ENCODE measurements at places on chromosomes 11 and 22.

- no peak for DNase-seq
These were observed 33.2 kb upstream of the CECR2 start for GRCh38 chr22:17336061-17336460.

GRCh38 chr11:2105511-2105910 is 33.7 kb downstream of the IGF2 start:
- no peak for DNase-seq

GRCh38 chr11:58998480-58999290 is 59.4 kb downstream of the GLYATL1 start:
- DNase-seq = no peak

GRCh38 chr11:117861151-117862018 is 15.1 kb downstream of the FXYD6 start:
- no peak for DNase-seq

DNA sequence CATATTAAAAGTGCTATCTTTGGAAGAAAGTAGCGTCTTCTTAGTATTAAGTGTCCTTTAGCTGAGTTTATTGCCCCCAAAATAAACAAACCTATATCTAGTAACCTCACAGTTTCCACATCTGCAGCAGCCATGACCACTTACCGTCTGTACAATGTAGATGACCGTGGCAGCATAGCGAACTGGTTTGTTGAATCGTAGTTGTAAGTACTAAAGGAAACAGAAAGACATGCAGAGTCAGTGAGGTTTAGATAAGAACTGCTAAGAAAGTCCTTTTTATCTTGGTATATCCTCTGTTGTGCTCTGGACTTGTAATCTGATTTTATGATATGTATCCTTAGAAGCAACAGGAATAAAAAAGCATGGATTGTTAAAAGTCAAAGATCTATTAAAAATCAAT is 9.4 kb downstream of the SLC5A12 start:
- no peak for DNase-seq

DNA sequence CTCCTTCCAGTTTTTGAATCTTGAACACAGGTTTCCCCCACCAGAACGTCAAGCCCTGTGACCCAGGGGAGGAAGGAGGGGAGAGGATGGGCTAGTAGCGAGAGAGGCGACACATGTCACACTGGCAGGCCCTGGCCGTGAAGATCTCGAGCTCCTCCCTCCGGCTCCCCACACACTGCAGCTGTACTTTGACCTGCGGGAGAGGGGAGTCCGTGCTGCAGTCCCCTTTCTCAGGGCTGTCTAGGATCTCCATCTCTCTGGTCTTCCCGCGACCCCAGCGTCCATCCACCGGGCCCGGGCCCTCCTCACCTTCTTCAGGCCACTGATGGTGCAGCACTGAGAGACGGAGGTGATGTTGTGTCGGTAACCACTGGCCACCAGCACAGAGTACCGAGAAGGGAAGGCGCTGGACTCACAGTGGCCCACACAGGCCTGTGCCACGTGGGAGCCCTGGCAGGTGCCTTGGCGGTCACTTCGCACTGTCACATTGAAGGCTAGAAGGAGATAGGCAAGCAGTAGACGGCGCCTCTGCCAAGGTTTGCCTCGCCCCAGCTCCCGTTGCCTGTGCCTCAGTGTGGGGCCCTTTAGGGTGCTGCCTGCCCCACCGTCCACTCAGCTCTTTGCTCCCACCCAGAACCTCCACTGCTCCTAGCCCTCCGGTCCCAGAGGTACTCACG is 873 bp downstream of the GPHA2 start:
- DNase-seq = no peak

DNA sequence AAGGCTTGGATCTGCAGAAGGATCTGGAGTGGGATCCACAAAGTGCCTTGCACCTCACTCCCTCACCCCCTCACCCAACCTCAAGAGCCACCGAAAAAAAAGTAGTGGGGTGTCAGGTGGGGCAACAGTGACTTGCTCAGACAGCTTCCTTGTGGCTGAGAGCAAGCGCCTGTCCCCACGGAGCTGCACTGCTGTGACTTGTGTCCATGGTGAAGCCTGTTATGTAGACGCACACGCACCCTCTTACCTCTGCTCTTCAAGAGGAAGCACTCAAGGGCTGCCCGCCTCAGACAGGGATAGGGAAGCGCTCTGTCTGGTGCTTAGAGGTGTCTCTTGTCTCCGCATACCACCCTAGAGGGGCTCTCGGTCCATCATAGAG is 1.2 kb downstream of the DRD2 start:
- no peak for DNase-seq

- no peak for DNase-seq
These were observed 563 bp downstream of the MDK start for GRCh38 chr11:46381819-46382645.

- DNase-seq = no peak
These were observed 35.5 kb upstream of the SLC6A5 start for GRCh38 chr11:20563866-20564265.

DNA sequence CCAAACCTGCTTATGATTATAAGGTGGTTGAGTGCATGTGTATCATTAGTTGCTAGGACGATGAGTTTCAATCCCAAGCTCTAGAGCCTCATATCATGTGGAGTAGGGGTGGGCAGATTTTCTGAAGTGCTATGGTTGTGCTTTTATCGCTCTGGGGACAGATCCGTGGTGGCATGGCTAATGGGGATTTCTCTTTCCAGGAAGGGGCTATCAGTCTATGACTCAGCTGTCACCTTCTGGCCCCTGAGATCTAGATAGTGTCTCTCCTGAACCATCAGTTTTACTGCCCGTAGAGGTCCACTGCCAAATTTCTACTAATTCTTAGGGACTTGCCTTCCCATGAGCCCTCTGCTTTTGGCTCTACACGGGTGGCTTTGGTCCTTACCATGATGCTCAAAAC is 51.8 kb downstream of the FDX1 start:
- no peak for DNase-seq

DNA sequence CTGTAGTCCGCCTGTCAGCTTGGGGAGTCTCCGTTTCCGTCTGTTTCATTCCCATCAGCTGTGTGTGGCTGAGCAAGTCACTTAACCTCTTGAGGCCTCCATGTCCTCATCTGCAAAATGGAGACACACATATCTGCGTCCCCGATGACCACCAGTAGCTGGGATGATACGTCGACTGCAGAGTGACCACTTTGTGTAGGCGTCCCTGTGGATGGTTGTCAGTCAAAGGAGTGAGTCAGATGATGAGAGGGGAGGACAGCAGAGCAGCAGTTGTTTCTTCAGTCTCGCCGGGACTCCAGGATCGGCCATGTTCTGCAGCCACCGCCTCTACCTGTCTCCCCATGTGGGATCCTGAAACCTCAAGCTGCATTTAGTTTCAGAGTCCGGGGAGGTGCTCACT is 19.9 kb downstream of the MGAT3 start:
- no peak for DNase-seq

- no peak for DNase-seq
These were observed 65.4 kb downstream of the GAB2 start for GRCh38 chr11:78351979-78352841.

GRCh38 chr11:65615950-65616574 is 486 bp downstream of the PCNX3 start:
- no peak for DNase-seq

DNA sequence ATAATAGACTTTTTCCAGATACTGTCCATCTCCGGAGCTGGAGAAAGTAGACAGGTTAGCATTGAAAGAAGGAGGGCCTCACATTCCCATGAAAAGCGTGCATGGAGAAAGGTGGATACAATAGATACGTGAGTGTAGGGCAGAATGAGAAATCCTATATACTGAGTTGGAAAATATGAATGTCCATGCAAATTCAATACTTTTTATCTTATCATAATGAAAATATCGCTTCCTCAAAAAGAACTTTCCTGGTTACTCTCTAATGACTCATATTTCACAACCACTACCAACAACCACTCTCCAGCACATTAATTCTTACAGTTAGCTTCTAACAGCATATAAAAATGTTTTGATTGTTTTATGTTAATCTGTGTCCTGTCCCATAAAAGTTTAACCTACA is 22.0 kb upstream of the MS4A6A start:
- DNase-seq = no peak

DNA sequence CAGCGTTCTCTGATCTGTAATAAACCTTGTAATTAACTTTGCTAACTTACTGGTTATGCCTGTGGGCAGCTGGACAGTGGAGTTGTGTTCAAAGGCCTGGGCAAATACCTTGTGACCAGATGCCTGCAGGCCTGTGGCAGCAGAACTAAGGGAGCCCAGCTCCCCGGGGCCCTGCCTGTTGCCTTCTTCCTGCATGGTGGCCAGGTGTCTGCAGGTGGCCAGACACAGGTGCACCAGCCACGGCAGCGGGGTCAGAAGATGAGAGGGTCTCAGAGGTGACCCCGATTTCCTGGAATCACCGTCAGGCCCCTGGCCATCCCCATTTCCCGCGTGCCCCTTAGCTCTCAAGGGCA is 127.2 kb downstream of the OSBP2 start:
- no peak for DNase-seq

DNA sequence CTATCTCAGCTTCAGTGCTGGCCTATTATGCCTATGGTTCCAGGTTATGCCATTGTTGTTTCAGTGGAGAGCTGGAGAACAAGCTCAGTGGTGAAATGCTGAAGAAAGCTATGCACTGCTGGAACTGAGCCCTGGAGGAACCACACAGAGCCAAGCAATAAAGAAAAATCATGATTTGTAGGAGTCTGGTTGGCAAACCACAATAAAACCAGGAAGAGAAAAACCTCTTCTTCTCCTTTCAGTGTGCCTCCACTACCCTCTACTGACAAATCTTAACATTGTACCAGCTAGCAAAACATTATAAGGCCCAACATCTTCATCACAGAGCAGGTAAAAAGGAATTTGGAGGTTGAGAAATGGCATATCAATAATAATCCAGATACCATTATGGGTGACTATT is 5.3 kb downstream of the OR51F2 start:
- DNase-seq = no peak

DNA sequence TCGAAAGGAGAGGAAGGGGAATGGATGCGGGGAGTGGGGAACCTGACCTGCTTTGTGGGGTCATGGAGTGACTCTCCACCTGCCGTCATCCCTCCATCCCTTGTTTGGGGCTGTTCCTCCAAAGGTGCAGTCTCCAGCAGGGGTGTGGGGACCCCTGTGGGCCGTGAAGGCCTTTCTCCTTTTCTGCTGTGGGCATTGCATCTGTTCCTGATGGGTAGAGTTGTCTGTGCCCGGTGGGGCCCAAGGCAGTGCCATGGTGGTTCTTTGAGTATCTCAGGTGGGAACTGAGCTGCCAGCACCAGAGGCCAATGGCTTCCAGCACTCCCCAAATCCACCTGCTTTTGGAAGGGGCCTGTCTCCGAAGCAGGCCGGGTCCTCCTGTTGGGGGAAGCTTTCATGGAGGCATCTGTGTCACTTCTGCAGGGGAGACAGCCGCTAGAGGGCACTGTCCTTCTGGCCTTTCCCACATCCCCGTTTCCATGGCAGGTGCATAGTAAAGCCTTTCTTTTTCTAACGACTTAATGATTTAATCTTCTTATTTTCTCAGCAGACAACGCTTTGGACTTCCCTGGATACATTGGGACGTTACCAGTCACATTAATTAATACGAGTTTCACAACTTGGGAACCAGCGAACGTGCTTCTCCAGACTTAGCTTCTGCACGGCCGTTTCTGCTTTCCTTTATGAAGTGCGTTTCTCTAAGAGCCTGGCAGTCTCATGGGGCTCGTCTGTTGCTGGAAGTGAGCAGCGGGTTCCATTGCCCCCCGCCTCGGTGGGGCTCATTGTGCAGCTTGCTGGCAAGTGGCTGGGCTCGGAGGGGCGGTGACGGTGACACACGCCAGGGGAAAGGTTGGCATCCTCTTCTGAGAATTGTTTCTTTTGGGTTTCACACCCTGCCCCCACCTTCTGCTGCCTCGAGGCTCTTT is 57.1 kb downstream of the PARVB start:
- DNase-seq = peak; percentile 50

- no peak for DNase-seq
These were observed 56.4 kb upstream of the RTL6 start for GRCh38 chr22:44554411-44554810.

GRCh38 chr22:38611559-38611958 is 41.6 kb upstream of the DMC1 start:
- no peak for DNase-seq

DNA sequence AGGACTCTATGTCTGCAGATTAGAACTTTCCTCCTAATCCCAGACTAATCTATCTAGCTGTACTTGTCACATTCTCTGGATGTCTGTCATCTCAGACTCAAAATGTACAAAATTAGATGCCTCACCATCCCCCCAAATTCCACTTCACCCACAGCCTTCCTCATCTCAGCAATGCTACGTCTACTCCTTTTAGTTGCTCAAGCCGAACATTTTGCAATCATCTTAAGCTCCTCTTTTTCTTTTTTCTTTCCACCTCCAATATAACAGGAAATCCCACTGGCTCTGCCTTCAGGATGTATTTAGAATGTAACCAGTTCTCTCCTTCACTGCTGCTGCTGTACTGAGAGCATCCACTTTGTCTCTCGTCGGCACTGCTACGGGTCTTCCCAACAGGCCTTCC is 1091.8 kb downstream of the TBC1D22A start:
- no peak for DNase-seq

DNA sequence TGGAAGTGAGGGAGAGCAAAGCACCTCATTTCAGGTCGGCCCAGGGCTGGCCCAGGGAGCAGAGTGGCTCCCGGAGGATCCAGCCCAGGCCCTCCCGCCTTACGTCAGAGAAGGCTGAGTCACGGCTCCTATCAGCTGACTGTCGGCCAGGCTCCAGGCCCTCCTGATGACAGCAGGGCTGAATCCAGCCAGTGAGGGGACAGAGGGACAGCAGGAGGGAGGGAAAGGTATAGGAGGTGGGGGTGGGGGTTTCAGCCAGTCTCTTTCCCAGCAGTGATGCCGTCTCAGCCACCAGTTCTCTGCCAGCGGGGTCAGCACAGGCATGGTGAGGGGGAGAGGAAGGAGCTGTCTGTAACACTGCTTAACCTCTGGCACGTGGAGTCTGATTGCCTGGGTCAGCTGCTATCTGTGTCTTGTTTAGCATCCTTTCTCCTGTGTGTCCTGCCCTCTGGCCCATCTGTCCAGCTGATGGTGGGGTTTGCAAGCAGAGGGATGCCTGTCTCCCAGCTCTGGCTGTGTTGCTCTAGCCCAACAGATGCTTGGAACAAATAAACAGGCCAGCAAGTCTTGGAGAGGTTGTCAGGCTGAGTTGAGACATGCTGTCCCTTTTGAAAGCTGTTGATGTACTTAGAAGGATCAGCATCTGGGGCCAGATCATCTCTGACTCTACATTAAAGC is 74.0 kb downstream of the ADAMTS15 start:
- peak; percentile 62 for DNase-seq

DNA sequence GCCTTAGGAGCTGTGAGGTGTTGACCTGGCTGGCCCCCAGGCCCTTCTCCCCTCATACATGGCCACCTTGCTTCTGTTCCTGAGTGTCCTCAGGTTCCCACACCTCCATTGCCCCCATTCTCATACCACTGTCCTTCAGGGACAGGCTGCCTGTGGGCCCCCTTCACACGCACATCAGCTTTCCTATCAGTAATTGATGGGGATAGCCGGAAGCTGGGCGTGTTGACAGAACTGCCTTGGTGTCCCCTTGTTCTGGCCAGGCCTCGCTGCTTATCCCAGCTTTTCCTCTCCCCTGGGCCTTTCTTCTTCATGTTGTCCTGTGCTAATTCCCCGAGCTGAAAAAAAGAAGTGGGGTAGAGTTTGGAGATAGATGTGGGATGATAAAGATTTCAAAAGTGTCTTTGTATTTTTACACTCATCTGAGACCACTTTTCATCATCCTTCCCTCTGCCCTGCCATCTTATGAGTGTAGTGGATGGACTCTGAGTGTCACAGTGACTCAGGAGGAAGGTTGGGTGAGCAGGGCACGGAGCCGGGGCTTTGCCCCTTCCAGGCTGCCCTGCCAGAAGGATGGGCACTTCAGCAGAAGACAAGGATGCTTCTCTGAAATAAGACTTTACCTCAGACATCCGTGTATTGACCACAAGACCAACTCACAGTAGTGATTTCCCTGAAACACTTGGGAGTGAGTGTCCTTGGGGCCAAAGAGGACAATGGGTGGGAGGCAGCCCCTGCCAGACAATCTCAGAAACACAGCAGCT is 42.8 kb downstream of the MED15 start:
- no peak for DNase-seq

All from Caki2 (cell line).